ENCODE measurements at places on chromosomes 1 and 21. TPM values are rescaled to one million over a fixed set of nuclear protein-coding genes. Genes with fewer than 3 reads are reported as not detected.

- DNase-seq: peak; percentile 60
- H3K36me3 ChIP-seq: peaks cover 3% of the 10 kb centered on the region
- peak overlapping the region; percentile 69 for H3K4me3 ChIP-seq
- H3K27me3 ChIP-seq: peaks cover 25% of the 10 kb centered on the region
Measured at GRCh38 chr1:21936366-21937031, 611 bp downstream of the HSPG2 start.

DNA sequence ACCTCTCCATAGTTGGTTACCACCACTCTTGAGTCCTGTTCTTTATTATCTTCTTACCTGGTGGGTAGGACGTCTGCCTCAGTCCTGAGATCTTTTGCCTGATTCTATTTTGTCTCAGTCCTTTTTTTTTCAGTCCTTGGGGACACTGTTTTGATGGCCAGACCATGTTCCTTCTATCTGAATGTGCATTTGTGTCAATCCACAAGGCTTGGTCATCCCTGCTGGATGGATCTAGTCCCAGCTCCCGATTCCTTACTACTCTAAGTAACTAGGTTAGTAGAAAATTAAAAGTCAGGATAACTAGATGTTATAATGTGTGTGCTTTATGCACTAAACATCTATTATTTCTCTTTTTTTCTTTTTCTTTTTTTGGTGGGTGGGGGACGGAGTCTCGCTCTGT, 28.1 kb upstream of the AK4 start:
- peaks cover 16% of the 10 kb centered on the region for H3K27me3 ChIP-seq
- H3K36me3 ChIP-seq: no peaks in the 10 kb centered on the region
- no peaks in the 10 kb centered on the region for H3K4me1 ChIP-seq
- DNase-seq: no peak
- H3K4me3 ChIP-seq: no peak overlapping the region
- no peak overlapping the region for H3K27ac ChIP-seq

- H3K4me1 ChIP-seq: no peaks in the 10 kb centered on the region
- peaks cover 12% of the 10 kb centered on the region for H3K27me3 ChIP-seq
- no peak for DNase-seq
- no peaks in the 10 kb centered on the region for H3K36me3 ChIP-seq
- H3K4me3 ChIP-seq: no peak overlapping the region
Measured at GRCh38 chr21:38590449-38591217, 92.4 kb upstream of the ERG start.

DNA sequence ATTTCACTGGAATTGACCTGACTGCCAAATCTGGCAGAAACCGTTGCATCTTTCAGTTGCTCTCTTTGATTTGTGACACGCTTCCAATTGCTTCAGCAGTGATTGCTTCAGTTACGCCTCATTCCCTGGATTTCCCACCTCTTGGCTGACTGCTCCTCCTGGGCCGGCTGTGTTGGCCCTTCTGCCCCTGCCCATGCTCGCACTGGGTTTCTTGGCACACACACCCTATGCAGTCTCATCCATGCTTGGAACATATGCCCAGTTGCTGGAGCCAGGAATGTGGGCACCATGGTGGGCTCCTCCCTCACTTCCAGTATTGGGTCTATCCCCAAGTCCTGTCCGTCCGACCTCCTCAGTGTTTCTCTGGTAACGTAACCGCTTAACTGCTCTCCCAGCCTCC, 2.2 kb upstream of the ZBTB21 start:
- no peak overlapping the region for H3K27ac ChIP-seq
- peaks cover 22% of the 10 kb centered on the region for H3K4me1 ChIP-seq
- no peak for DNase-seq
- H3K4me3 ChIP-seq: peak overlapping the region; percentile 32
- peaks cover 20% of the 10 kb centered on the region for H3K27me3 ChIP-seq

DNA sequence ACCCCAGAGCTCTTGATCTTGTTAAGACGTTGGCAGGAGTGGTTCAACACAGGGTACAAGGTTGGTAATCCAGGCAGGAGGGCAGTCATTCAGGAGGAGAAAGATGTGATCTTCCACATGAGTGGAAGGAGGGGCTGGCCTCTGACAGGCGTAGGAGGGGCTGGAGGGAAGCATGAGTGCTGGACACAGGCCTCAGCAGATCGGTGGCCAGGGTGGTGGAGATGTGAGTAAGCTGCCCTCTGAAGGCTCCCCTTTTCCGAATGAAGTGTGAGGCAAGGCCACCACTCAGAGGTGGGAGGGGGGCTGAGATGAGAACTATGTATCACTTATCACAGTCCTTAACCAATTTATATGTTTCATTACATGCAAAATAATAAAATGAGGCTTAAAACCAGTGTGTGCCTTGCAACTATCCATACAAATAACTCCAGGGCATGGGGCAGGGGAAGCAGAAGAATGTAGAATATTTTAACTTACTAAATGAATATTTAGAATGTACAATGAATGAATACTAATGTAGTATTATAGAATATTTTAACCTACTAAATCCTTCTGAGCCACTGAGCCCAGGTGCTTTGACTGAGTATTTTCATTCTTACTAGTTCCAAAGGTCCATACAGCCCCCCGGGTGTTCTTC, 103.5 kb upstream of the TLR5 start:
- no peaks in the 10 kb centered on the region for H3K36me3 ChIP-seq
- H3K4me1 ChIP-seq: peaks cover 5% of the 10 kb centered on the region
- no peak overlapping the region for H3K4me3 ChIP-seq
- no peaks in the 10 kb centered on the region for H3K27me3 ChIP-seq

GRCh38 chr21:18951271-18952038, 547.9 kb upstream of the TMPRSS15 start:
- no peaks in the 10 kb centered on the region for H3K4me1 ChIP-seq
- H3K4me3 ChIP-seq: no peak overlapping the region
- H3K27me3 ChIP-seq: no peaks in the 10 kb centered on the region
- no peaks in the 10 kb centered on the region for H3K36me3 ChIP-seq
- no peak for DNase-seq

DNA sequence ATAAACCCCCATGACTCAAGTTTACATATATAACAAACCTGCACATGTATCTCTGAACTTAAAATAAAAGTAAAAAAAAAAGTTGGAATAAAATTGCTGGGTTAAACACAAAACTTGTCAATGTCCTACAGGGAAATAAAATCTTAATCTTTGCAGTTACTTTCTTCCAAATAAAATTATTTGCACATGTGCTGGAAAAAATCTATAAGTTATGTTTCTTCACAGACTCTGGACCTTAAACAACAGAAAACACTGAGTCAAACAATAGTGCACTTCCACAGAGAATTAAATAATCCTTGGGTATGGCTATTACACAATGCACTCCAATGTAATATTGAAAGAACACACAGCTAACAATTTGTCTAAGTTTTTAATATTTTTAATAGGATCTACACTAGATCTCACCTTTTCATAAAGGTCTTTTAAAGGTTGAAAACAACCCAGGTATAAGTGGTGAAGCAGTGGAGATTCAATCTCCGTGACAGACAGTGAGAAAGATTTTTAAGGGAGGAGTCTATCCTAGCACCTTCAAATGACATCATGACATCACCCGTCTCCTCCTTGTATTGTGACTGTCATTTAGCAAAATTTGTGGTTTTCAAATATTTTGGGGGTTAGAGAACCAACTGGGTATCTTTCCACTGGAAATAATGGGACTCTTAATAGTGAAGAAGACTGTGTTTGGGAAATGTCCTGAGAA, 25.2 kb upstream of the FGGY start:
- H3K4me3 ChIP-seq: no peak overlapping the region
- DNase-seq: no peak

- H3K27me3 ChIP-seq: no peaks in the 10 kb centered on the region
- H3K4me1 ChIP-seq: peaks cover 2% of the 10 kb centered on the region
- H3K36me3 ChIP-seq: peaks cover 7% of the 10 kb centered on the region
- no peak within 1 kb of the TSS for H3K27ac ChIP-seq
- H3K4me3 ChIP-seq: no peak within 1 kb of the TSS
Measured at GRCh38 chr1:202010180-202011015, at the start of gene ELF3. TSS of gene ELF3 (plus strand) at chr1:202010587. CDS start at chr1:202011137, 550 bp downstream.

DNA sequence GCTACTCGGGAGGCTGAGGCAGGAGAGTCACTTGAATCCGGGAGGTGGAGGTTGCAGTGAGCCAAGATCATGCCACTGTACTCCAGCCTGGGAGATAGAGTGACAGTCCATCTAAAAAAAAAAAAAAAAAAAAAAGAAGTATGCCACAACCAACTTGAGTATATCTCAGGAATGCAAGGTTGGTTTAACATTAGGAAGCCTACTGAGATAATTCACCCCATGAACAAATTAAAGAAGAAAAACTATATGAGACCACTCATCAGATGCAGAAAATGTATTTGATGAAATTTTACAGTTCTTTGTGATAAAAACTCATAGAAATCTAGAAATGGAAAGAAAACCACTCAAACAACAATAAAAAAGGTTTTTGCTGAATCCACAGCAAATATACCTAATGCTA, 373.8 kb downstream of the LMO4 start:
- no peak overlapping the region for H3K4me3 ChIP-seq
- H3K27ac ChIP-seq: no peak overlapping the region
- DNase-seq: no peak
- H3K36me3 ChIP-seq: no peaks in the 10 kb centered on the region

DNA sequence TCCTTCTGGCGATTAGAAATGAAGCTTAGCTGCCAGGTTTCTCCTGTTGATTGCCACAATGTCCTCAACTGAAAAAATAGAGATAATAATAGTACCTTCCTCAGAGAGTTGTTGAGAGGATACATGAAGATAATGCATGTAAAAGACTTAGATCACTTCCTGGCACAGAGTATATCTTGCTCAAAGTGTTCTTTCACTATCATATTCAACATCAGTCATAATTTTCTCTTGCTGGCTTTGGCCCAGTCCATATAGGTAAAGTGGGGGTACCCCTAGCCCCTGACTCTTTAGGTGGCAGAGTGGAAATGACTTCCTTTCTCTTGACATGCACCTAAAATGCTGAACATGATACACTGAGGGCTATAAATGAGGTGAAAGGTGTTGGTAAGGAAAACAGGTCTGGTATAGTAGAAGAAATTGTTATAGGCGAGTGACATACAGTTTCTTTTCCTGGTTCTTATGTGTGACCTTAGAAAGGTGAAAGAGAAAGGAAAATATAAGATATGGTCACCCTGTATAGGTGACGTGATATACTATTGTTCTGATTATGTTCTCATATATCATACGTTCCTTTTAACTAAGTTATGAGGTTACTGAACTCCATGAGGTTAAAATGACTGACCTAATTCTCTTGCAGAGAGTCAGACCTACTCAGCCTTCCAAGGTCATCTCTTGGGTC, 209.9 kb upstream of the DEPDC1 start:
- H3K4me1 ChIP-seq: no peaks in the 10 kb centered on the region
- H3K27ac ChIP-seq: no peak overlapping the region
- DNase-seq: no peak
- no peaks in the 10 kb centered on the region for H3K27me3 ChIP-seq
- H3K36me3 ChIP-seq: no peaks in the 10 kb centered on the region

GRCh38 chr1:212667223-212668139, 32.2 kb downstream of the BATF3 start:
- peak overlapping the region; percentile 29 for H3K27ac ChIP-seq
- no peaks in the 10 kb centered on the region for H3K36me3 ChIP-seq
- H3K4me1 ChIP-seq: peaks cover 36% of the 10 kb centered on the region
- H3K4me3 ChIP-seq: no peak overlapping the region
- DNase-seq: no peak

GRCh38 chr21:26461500-26461899, 111.6 kb downstream of the CYYR1 start:
- H3K27me3 ChIP-seq: no peaks in the 10 kb centered on the region
- H3K4me3 ChIP-seq: no peak overlapping the region
- DNase-seq: no peak
- no peak overlapping the region for H3K27ac ChIP-seq

DNA sequence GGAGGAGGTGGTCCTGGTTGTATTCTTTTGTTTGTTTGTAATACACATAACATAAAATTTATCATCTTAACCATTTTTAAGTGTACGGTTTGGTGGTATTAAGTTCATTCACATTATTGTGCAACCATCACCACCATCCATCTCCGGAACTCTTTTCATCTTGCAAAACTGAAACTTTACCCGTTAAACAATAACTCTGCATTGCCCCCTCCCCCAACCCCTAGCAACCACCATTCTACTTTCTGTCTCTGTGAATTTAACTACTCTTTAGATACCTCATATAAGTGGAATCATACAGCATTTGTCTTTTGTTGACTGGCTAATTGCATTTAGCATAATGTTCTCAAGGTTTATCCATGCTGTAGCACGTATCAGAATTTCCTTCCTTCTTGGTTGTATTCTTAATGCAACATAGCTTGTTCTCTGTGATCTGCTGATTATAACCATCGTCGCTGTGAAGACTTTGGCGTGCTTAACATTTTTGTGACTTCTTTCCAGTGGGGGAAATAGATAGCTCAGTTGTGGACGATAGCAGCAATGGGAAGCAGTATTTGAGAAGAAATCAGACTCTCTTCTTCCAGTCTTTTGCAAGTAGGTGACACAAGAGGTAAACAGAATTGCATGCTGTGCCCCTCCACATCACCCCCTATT, 117.5 kb upstream of the HOOK1 start:
- peaks cover 3% of the 10 kb centered on the region for H3K36me3 ChIP-seq
- H3K4me1 ChIP-seq: peaks cover 26% of the 10 kb centered on the region
- peaks cover under 1% of the 10 kb centered on the region for H3K27me3 ChIP-seq
- peak; percentile 86 for DNase-seq
- peak overlapping the region; percentile 89 for H3K27ac ChIP-seq

DNA sequence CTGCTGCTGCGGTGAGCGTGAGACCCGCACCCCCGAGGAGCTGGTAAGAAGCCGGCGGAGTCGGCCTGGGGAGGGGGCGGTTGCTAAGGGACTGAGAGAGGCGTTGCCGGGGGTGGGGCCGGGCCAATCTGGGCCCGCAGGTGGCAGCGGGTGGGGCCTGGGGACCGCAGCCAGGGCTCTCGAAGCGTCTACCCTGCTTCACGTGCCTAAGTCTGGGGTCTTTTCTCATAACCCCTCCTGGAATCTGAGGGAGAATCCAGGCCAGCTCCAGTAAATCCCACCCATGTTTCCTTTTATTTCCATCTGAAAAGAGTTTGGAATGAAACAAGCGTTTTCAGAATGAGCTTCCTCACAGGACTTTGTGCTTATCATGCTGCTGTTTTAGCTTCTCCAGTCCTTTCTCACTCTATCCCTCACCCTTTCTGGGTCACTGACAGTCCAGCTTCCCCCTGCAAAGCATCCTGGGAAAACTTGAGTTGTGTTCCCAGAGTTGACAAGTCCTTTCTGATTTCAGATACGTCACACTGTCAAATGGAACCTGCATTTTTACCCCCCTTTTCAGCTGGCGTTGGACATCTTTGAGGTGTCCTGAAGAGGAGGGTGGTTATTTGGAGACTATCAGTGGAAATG, 431 bp downstream of the CLCN6 start:
- H3K27me3 ChIP-seq: no peaks in the 10 kb centered on the region
- H3K4me1 ChIP-seq: peaks cover 53% of the 10 kb centered on the region
- H3K27ac ChIP-seq: peak overlapping the region; percentile 95
- DNase-seq: no peak
- peaks cover 15% of the 10 kb centered on the region for H3K36me3 ChIP-seq

DNA sequence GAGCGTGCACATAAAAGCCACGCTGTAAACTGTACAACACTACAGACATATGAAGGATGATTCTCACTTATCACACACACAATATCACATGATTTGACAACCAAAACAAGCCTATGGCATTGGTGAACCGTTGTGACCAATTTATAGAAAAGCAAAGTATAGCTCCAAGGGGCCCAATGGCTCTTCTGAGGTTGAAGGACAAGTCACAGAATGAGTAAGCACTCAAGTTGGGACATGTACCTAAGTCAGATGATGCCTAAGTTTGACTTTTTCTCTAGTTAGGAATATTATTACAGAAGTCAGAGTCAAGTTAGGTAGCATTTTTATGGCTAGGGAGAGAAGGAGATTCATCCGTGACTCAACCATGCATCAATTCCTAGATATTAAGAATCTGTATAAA, 45.7 kb downstream of the PLPP3 start:
- H3K27ac ChIP-seq: no peak overlapping the region
- H3K4me3 ChIP-seq: no peak overlapping the region

NHLH1 gene
- 0.54 TPM for total RNA-seq

ZMYM1 gene
- total RNA-seq: 5.7 TPM

REN gene
- not detected for total RNA-seq

PTPRU gene
- 0.47 TPM for total RNA-seq
